ENCODE measurements at places on chromosomes 1 and 21.

- DNase-seq: peak; percentile 67
Observed at GRCh38 chr1:150613061-150613920, 16.1 kb downstream of the ENSA start.

DNA sequence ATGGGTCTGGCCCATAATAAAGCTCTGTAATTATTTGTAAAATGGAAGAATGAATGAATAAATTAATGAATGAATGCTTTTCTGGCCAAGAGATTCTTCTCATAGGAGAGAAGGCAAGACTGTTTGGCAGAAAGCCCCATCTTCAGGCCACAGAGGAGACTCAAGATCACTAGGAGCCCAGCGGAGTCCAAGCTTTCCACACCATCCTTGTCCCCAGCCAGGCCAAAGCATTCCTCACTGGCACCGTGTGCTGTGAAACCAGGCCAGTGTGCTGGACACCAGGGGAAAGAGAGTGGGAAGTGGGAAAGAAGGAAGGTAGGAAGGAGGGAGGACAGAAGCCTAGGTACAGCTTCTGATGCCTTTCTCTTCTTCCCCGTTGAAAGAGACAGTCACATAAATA is 86.4 kb downstream of the PLXNA2 start:
- DNase-seq: no peak

DNA sequence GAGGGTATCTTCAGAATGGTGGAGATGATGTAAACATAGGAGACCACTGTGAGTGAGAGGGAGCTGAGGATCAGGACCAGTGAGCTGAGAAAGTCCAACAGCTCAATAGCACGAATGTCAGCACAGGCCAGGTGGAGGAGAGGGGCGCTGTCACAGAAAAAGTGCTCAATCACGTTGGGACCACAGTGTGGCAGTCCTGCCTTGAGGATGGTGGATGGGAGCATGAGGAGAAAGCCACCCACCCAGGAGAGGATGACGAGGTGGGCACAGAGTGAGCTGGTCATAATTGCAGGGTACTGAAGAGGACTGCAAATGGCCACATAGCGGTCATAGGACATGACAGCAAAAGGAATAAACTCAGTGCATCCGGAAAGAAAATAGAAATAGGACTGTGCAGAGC is 8.1 kb downstream of the OR11L1 start:
- no peak for DNase-seq

DNA sequence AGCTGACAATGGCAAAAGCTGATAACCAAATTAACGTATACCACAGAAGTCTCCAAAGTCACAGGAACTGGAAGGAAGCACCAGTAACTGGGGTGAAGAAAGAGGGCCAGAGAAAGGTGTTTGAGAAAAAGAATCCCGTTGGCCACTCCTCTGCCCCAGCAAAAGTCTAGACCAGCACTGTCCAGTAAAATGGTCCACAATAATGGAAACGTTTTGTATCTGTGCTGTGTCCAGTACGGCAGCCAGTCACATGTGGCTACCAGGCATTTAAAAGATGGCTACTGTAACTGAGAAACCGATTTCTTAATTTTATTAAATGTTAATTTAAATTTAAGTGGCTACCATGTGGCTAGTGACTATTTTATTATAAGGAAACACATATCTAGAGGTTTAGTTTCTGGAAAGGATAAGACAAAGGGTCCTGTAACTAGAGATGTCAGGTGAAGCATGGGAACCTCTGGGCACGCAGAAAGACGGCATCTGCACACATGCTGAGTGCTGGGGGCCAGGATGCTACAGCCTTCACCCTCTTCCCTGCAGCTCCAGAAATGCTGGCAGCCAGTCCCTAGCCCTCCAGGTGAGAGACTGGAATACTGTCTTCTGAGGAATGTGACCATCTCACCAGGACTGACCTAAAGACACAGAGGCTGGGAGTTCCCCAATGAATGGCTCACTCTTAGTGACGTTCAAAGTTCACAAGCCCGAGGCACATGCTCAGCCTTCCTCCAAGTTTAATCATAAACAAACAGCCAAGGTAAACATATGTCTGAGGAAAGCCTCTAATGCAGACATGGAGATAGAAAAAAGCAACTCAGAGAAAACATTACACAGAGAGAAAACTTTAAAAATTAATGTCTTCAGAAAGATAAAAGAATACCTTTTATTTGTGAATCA is 50.7 kb downstream of the JAK1 start:
- DNase-seq: peak; percentile 73

DNA sequence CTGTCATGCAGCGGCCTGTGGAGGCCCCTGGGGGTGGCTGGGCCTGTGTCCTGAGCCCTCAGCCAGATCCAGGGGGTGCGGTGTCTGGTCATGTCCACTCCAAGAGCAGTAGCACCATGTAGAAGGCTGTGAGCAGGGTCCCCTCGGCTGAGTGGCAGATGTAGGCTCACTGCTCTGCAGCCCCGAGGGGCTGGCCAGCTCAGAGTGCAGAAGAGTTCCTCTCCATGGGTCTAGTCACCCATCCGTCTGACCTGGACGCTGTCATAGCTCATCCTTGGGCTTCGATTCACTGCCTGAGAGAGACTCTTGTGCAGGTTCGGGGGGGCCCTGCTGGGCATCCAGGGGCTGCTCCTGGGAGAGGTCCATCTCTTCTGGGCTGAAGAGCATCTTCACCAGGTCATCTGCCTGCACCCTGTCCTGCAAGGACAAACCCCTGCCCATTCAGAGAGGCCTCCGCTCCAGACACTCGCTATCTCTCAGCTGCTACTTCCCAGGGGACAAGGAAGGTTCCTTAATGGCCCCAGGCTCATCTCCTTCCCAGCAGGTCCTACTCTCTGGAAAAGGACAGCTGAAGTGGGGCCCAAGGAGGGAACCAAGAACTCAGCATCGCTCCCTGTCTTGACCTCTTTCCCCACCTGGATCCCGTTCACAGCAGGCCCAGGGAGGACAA is 6.5 kb upstream of the CLDN19 start:
- DNase-seq: no peak

GRCh38 chr21:38211321-38211720 is 45.5 kb upstream of the KCNJ15 start:
- no peak for DNase-seq

DNA sequence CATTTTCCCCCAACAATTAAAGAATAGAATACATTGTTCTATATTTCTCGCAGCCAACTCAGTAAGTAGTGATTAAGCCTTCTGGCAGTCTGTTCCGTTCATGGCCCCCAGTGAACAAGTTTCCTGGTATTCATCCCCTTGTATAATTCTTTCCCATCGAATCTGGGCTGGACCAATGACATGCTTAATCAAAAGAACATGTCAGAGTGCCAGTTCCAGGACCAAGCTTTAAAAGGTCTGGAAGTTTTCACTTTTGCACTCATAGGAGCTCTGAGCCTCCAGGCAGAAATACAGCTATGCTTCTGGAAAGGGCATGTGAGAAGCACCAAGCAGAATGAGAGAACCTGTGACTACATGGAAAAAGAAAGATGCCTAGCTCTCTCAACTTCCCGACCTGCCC is 22.5 kb upstream of the DPYD start:
- no peak for DNase-seq

DNA sequence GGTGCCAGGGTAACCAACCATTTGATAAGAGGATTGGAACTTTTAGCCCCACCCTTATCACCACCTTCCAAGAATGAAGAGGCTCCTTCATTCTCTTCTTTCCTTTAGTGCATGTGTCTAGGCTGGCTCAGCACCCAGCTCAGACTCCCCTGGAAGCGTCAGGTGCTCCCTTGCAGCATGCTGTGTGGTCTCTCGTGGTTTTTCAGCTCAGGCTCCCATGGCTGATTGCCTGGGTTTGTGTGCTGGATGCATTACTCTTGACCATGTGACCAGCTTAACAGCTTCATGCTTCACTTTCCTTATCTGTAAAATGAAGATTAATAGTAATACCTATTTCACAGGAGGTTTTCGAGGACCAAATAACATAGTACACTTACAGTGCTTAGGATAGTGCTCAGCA is 198.4 kb downstream of the HHAT start:
- no peak for DNase-seq

GRCh38 chr1:44848456-44849181 is 5.6 kb upstream of the PTCH2 start:
- no peak for DNase-seq

GRCh38 chr1:74368335-74368734 is 133.1 kb downstream of the TNNI3K start:
- no peak for DNase-seq

All from non-pigmented ciliary epithelial cell (primary cell).